ENCODE measurements at places on chromosomes 6 and 20.

- no peak for DNase-seq
Measured at GRCh38 chr6:9103876-9104521, 668.7 kb upstream of the SLC35B3 start.

DNA sequence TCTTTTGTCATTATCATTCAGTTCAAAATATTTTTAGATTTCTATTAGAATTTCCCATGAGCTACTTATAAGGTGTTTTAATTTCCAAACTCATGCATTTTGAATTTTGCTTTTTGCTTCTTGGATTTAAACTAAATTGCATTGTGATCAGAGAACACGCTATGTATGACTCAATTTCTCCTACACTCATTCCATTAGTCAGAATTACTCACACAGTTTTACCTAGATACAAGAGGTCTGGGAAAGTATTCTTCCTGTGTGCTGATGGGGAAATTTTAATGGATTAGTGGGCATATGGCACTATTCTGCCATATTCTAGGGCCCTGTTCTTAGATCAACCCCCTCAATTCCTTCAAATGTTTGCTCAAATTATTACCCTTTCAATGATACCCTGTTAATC lies 49.9 kb upstream of the BMP5 start:
- peak; percentile 45 for DNase-seq

GRCh38 chr6:13287104-13287503 lies 41.2 kb downstream of the TBC1D7 start:
- DNase-seq: no peak

- DNase-seq: no peak
Measured at GRCh38 chr6:133977983-133978895, 25.2 kb downstream of the TBPL1 start.

- DNase-seq: no peak
Measured at GRCh38 chr6:130827247-130828149, at the start of gene SMLR1. TSS of gene SMLR1 (plus strand) at chr6:130827406. CDS start at chr6:130827414, 8 bp downstream.

DNA sequence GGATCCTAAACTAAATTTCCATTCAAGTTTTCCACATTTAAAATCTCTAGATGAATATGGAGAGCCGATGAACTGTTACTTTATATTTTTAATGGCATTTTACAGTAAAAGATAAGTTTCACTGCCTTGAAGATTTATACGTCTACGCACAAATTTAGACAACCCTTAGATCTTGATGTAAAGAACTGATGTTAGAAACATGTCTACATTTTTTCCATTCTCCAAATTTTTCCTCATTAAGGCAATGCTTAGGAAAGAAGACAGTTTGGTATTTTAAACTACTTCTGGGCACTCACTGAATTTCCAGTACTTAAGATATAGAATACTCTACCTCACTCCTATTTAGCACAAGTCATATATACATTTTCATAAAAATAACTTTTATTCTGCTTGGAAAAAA lies 45.4 kb downstream of the ME1 start:
- no peak for DNase-seq

DNA sequence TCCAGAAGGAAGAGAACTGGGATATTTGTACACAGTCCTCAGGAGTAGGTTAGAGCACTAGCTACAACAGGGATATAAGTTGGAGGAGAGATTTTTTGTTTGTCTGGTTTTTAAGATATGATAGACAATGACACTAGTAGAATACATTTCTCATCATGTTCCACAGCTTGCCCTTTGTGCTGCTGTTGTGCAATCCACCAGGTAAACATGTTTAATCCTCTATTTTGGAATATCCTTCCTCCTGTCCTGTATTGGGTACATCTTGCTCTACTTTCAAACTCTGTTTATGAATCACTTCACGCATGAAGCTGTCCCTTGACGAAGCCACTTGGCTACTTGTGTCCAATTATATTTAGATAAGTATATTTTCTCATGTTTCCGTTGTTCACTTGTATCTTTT lies 153.6 kb upstream of the TENT5A start:
- DNase-seq: no peak

GRCh38 chr6:150813319-150813992 lies 52.0 kb upstream of the MTHFD1L start:
- DNase-seq: peak; percentile 92

GRCh38 chr20:17848249-17849048 lies 120.1 kb downstream of the SNX5 start:
- DNase-seq: no peak

DNA sequence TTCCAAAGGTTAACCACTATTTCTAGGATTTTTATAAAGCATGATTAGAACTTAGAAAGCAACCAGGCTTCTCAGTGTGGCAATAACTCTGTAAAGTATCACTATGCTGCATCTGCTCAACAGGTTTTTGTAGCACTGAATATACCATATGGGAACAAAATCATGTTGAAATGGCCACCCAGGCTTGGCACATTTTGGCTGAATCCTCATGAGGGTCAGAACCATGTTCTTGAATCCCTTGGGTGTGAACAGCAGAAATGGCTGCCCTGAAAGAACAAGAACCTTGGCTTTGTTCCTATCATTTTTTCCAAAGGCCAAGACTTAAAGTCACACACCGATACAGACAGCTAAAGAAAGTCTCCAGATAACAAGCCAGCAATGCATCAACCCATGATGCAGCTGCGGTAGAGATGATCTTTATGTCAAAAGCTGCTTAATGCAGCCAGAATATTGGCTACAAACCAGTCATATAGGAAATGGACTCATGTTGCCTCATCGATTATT lies 283.0 kb upstream of the NOX3 start:
- no peak for DNase-seq

DNA sequence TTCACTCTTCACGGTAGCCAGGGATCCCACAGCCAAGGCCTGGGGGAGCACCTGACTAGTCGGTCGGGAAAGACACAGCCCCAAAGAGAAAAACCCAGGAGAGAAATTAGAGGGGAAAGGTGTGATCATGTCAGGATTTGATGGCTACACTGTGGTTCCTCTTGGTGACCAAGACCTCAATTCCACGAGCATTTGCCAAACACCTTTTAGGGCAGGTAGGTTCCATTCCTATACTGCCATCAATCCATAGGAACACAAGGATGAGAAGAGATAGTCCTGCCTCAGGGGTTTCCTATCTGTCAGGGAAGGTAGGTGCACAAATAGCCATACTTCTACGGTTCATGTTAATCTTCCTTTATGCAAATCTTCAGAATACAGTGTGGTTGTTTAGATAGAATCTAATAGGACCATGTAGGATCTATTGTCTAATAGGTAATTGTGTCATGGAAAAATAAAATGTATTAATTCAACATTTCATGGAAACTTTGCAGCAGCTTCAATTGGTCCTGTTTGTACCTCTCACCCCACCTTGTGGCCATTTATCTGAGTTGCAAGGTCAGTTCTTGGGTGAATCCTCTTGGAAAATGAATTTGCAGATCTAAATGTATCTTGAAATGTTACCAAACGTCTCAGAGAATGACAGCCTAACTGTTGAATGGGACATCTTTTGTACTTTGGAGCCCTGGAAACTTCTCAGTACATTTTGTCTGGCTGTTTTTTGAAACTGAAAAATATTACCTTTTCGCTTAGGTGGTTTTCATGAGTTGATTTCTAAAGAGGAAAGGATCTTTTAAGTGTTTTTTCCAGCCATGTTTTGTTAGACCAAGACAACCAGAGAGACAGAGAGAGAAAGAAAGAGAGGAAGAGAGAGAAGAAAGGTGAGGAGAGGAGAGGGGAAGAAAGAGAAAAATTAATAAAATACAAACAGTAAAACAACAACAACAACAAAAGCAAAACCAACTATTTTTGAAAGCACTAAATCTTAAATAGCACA lies 33.7 kb upstream of the IYD start:
- peak; percentile 80 for DNase-seq

GRCh38 chr20:57088436-57088835 lies 178.0 kb downstream of the BMP7 start:
- no peak for DNase-seq

Data from HCT116 (cell line).